Heart right ventricle (tissue), 16 donors: ENCODE measurements at places on chromosomes 16 and 17. TPM values are rescaled to one million over a fixed set of nuclear protein-coding genes. Genes with fewer than 3 reads are reported as not detected.

DNA sequence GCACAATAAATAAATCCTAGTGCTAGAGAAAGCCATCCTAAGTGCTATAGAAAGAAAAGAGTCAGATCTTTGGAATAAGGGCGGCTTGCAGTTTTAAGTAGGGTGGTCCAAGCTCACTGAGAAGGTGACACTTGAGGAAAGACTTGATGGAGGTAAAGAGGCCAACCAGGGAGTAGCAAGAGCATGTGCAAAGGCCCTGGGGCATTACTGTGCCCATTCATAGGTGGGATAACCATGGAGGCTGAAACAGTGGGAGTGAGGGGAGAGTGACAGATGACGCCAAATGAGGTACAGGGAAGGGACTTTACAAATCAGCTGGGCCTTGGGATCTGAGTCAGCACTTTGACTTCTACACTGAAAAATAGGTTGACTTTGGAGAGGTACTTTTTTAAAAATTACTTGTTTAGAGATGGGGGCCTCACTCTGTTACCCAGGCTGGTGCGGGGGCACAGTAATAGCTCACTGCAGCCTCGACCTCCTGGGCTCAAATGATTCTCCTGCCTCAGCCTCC is 115.5 kb downstream of the ABCC1 start:
- DNase-seq: no peak

DNA sequence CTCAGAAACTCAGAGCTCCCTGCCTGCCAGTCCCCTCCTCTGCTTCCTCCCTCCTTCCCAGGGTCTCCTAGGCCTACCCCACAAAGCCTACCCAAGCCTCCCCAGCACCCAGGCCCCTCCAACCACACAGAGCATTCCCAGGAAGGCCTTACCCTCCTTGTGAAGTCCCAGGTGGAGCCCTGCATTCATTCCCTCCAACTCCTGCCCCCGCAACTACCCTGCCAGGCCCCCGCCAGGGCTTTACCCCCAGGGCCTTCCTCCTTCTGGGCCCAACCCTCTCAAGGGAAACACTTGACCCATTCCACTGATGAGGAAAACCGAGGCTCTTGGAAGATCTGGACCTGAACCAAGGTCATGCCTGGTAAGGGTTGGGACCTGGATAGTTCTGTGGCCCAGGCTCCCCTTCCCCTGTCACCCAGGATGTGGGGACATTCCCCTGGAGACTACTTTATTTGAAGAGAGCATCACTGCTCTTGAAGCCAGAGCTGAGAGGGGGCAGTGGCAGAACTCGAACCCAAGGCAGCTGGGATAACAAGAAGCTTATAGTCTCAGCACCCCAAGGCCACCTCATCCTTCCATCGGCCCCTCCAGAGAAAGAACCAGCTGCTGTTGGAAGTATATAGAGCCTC is 12.5 kb downstream of the PLLP start:
- no peak for DNase-seq

- no peak for DNase-seq
Measured at GRCh38 chr17:57928928-57929327, 26.3 kb downstream of the CUEDC1 start.

TNS4 gene
- not detected for total RNA-seq

TIMP2 gene
- 103 TPM for total RNA-seq

DNA sequence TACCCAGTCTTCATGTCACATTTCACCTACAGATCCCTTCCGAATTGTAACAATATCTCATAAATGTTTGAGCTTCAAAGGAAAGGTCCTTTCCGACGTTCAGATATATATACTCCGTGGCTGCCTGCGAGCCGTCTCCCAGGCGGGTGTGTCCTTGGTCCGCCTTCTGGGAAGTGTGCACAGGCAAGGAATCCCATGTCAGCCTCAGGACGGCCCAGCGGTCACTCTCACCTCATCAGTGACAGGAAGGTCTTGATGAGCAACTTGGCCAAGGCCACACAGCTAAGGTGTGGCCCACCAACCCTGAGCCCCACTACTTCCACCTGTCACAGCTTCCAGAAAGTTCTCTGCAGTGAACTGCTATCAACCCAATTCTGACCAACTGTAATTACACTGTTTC is 4.3 kb downstream of the LMF1 start:
- DNase-seq: no peak

DNA sequence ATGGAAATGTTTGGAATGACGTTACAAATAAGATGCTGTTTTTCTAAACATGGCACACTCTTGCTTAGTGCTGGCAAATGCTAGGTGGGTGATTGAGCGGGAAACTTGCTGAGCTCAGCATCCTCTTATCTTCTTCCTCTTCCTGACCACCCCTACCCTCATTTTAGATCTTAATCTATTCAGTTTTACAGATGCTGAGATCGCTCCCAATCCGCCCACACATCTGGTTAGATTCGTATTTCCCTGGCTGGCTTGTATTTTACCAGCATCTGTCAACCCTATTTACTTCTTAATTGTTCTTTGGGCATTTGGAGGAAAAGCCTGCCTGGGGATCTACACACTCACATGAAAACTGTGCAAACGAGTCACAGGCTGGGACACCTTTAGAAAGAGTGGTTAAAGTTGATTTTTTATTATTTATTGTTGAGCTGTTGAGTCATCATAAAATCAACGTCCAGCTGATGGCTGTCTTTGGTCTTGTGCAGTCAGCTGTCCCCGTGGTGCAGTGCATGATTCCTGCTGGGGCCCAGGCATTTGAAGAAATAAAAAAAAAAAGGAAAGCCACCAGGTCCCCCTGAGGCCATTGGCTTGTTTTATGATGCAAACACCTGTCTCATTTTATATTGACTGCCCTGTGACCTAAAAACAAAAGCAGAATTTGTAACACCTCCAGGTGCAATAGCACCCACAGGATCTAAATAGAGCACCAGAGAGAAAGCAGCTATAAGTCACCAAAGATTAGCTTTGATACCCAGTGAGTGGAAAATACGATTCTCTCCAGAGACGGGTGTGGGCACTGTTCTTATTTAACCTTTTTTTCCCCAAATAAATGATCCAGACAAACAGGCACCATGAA is 258.6 kb downstream of the HS3ST3B1 start:
- DNase-seq: no peak

DNA sequence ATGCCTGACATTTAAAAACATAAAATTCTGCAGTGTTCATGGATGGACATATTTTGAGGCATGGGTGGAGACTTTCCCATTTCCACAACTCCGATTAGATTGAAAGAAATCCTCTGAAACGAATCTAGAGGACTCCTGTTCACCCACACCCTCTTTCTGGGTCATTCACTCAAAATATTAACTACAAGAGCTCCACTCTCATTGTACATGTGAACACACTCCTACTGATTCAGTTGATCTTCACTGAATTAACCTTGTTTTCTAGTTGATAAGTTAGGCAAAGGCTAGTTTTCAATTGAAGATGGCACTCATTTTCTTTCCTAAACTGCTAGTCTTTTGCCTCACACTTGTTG is 44.1 kb downstream of the GRB7 start:
- no peak for DNase-seq

GRCh38 chr17:30477083-30477773 is at the start of gene GOSR1:
GOSR1 (plus strand) TSS chr17:30477408; CDS start chr17:30477434, 26 bp downstream.
- peak; percentile 96 for DNase-seq

DNA sequence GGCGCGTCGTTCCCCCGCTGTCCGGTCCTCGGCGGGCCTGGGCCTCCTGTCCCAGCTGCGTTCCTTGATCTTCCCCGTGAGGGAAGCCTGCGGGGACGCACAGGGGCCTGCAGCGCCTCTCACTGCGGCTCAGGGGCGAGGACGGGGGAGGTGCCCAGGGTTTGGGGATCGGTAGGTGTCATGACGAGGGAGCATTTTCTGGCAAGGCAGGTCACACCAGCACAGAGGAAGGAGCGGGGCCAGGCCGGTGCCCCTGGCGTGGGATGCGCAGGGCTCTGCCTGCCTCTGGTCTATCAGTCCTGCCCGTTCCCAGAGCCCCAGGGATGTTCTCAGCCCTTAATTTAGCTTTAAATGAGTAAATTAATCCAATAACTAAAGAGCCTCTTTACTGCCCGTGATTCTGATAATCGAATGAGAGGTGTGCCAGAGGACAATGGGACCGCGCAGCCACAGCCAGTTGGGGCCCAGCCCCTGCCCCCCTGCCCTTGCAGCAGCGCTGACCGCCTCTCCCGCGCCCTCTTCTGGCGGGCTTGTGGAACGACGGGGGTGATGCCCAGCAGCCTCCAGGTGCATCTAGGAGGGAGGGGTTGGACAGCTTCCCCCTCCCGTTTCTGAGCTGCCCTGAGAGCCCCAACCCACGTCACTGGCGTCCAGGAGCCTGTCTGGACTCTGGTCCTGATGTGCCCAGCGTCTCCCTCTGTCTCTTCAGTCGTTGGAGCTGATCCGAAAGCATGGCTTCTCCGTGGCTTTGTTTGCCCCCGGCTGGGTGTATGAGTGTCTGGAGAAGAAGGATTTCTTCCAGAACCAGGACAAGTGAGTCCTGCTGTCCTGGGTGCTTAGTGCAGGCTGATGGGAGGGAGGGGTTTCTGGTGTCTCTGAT is 7.9 kb downstream of the ENGASE start:
- DNase-seq: peak; percentile 52

TEN1 gene
- total RNA-seq: 11.5 TPM

DNA sequence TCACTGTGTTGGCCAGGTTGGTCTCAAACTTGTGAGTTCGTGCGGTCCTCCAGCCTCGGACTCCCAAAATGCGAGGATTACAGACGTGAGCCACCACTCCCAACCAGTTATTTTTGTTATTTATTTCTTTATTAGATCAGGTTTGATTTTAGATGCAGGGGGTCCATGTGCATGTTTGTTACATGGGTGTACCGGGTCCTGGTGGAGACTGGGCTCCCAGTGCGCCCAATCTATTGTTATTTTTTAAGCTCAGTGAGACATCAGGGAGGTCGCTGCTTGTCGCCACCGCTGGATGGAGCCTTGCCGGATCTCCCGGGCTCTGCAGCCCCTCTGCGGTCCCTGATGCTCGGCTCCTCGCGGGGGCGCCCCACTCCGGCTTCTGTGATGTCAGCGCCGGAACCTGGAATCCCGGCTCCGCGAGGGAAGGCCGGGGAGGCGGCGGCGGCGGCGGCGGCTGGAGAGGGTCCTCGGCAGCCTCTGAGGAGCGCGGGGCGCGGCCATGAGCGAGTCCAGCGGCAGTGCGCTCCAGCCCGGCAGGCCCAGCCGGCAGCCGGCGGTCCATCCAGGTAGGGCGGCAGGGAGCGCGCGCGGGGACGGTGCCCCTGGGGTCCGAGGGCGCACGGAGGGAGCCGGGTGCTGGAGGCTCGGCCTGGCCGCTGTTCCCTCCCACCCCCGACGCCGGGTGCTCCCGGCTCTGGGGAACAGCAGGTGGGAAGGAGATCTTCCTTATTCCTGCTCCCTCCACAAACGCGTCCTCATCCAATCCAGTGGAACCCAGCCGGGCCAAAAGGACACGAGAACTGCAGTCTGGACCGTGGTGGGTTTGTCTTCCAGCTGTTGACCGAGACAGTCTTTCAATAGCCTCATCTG is at the start of gene TMC7:
Gene TMC7, plus strand, starts transcription at position 370 of the 870 bp plus-strand sequence. Its CDS starts 130 bp downstream, at position 500.
- DNase-seq: peak; percentile 83

- DNase-seq: peak; percentile 88
Measured at GRCh38 chr17:57130708-57131461, 45.8 kb downstream of the AKAP1 start.

OR1D5 gene
- not detected for total RNA-seq

DNA sequence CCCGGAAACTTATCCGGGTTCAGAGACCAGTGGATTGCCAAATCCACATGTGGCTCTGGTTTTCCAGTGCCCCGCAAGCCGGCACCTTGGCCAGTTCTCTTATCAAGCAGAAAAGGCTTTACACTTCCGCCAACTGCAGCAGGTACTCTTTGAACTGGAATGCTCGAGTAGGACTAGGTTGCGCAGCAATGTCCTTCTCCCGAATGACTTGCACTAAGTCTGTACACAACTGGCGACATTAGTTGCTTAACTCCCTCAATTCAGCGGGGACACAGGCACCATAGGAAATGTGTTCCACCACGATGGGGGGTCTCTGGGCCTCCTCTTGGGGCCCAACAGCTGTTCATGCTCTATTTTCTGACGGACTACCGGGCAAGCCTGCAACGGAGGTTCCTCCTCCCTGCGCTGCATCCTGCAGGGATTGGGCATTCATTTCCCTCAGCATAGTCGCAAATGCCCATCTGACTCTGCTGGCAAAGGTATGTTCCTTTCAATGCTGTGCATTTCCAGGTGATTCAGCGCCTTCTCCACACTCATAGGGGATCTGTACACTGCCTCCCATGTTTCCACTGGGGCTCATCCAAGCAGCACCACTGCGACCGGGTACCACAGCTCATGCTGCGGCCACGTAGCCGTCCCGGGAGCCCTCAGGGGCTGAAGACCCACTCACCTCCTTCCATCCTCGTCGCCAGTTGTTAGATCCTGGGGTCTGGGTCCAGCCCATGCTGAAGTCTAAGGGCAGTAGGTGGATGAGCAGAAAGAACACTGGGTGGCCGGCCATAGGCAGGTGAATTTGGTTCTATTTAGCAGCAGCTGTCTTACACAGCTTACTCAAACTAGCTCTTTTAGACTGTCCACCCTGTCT is 34.2 kb upstream of the APPBP2 start:
- DNase-seq: no peak

DNA sequence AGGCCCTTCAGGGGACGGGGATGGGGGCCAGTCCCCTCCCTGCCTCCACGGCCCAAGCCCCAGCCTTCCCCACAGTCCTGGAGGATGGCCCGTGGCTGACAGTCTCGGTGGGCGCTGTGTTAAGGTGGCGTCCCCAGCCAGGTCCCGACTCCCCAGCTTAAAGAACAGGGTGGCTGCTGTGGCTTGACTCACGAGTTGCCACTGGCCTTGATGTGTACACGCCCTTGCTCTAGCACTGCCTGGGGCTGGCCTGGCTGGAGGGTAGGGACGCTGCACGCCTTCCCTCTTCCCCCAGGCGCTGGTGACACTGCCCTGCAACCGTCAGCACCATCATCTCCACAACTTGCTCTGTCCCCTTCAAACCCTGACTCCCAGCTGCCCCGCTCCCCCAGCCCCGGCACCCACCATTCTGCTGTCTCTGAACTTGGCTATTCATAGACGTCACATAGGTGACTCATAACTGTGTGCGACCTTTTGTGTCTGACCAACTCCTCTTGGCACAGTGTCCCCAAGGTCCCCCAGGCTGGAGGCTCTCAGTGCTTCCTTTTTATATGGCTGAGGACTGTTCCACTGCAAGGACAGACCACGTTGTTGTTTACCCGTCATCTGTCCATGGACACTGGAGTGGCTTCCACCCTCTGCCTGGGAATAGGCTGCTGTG is 6.3 kb downstream of the GNPTG start:
- no peak for DNase-seq

SOX8 gene
- 1.5 TPM for total RNA-seq

DNA sequence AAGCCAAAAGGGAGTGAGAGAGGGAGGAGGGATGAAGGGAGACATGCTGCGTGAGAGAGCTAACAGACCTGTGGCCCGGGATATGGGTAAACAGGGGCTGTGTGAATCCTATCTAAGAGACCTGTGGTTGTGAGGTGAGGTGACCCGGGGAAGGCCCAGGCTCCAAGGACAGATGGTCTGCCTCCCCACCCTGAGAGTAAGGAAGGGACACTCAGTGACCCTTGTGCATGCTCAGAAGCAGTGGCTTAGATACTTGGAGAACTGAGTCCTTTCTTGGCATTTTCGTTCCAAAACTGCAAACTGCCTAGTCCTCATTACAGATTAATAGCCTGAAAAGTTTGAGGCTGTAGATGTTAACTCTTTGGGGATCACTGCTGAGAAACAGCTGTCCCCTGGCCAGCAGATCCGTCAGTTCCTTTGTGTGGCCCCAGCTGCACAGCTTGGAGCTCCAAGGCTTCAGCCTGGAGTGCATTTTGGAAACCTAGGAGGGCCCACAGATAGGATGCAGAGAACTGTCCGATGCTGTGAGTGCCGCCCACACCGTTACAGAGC is 121.6 kb downstream of the SMG6 start:
- DNase-seq: no peak

- DNase-seq: no peak
Measured at GRCh38 chr17:51128076-51128475, 7.4 kb upstream of the SPAG9 start.

TBC1D3C gene
- total RNA-seq: not detected
